MCF 10A (cell line): ENCODE measurements at places on chromosomes 3 and 15. TPM values are rescaled to one million over a fixed set of nuclear protein-coding genes. Genes with fewer than 3 reads are reported as not detected.

The KNL1 gene
- total RNA-seq = 7.9 and 11.4 TPM in 2 replicates

The GALNT15 gene
- total RNA-seq = 3.0 and 10.2 TPM in 2 replicates

The PEX11A gene
- total RNA-seq = 3.4 and 3.9 TPM in 2 replicates

The ISLR2 gene
- not detected in 2 replicates for total RNA-seq

The CCNB2 gene
- 25.7 and 54.1 TPM in 2 replicates for total RNA-seq

The SNRK gene
- 16.6 and 18.0 TPM in 2 replicates for total RNA-seq

The CYP8B1 gene
- not detected in 2 replicates for total RNA-seq

The CCDC33 gene
- not detected in 2 replicates for total RNA-seq

The TTLL3 gene
- 14.6 and 16.6 TPM in 2 replicates for total RNA-seq

The NPAP1 gene
- total RNA-seq = not detected in 2 replicates

The PLCB2 gene
- 0.15 and 0.84 TPM in 2 replicates for total RNA-seq

DNA sequence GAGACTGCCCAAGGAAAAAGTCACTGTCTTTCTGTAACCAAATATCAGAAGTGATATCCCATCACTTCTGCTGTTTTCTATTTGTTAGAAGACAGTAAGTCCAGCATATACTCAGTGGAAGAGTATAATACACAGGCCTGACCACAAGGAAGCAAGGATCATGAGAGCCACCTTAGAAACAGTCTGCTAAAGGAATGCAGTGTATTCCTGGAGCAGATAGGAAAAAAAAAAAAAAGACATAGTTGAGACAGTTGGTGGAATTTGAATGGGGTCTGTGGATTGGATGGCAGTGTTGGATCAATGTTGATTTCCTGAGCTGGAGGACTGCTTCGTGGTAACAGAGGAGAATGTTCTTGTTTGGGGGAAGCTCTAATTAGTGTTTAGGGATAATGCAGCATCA lies 26.5 kb upstream of the FBXL2 start:
- no peak overlapping the region for H3K27ac ChIP-seq
- peaks cover 18% of the 10 kb centered on the region for H3K27me3 ChIP-seq

DNA sequence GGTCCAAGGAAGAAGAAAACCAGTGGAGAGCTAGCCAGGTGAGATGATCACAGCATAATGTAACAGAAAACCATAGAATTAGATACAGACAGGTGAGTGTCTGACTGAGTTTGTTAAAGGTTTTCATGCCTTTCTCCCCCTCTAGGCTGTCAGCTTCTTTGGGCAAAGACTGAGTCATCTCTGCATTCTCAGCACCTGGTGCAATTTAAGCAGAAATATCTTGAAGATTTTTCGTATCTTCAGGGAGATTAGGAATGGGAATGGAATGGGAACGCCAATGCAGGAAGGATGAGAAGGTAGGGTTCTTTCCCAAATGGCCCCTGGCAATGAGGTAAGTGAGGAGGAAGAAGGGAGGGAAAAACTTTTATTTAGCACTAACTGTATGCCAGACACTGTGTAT lies 122.0 kb upstream of the SLC7A14 start:
- peaks cover 19% of the 10 kb centered on the region for H3K4me1 ChIP-seq
- no peak overlapping the region for H3K27ac ChIP-seq
- no peaks in the 10 kb centered on the region for H3K27me3 ChIP-seq
- H3K4me3 ChIP-seq = no peak overlapping the region

- no peaks in the 10 kb centered on the region for H3K36me3 ChIP-seq
- H3K27ac ChIP-seq = no peak overlapping the region
- H3K4me3 ChIP-seq = no peak overlapping the region
- H3K4me1 ChIP-seq = peaks cover 5% of the 10 kb centered on the region
- no peaks in the 10 kb centered on the region for H3K27me3 ChIP-seq
These were observed 465.1 kb upstream of the CFAP20DC start for GRCh38 chr3:59514865-59515482.

GRCh38 chr3:179046497-179047353 lies 24.9 kb downstream of the ZMAT3 start:
- no peak overlapping the region for H3K27ac ChIP-seq
- H3K4me1 ChIP-seq = peaks cover 27% of the 10 kb centered on the region
- DNase-seq = no peak
- peaks cover 44% of the 10 kb centered on the region for H3K36me3 ChIP-seq
- no peaks in the 10 kb centered on the region for H3K27me3 ChIP-seq
- no peak overlapping the region for H3K4me3 ChIP-seq

DNA sequence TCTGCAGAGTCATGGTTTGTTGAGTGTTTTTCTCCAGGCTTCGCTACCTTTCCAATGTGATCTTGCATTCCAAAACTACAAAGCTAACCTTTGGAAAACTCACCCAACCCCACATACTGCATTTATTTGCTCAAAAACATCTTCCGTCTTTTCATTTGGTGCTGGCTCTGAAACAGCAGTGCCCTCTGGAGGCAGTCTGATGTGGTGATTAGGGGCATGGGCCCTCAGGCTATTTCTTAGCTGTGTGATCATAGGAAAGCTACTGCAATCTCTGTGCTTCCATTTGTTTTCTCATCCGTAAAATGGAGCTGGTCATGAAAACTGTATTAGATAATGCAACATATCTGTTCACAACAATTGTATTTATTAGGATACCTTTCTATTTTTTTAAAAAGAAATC lies 47.0 kb downstream of the MTHFS start:
- H3K4me3 ChIP-seq = no peak overlapping the region
- DNase-seq = peak; percentile 51
- no peaks in the 10 kb centered on the region for H3K27me3 ChIP-seq
- peaks cover 12% of the 10 kb centered on the region for H3K36me3 ChIP-seq

GRCh38 chr15:33188641-33189257 lies 5.8 kb downstream of the FMN1 start:
- H3K4me3 ChIP-seq = no peak overlapping the region
- H3K4me1 ChIP-seq = no peaks in the 10 kb centered on the region
- no peak overlapping the region for H3K27ac ChIP-seq
- H3K27me3 ChIP-seq = peaks cover 17% of the 10 kb centered on the region
- no peaks in the 10 kb centered on the region for H3K36me3 ChIP-seq

DNA sequence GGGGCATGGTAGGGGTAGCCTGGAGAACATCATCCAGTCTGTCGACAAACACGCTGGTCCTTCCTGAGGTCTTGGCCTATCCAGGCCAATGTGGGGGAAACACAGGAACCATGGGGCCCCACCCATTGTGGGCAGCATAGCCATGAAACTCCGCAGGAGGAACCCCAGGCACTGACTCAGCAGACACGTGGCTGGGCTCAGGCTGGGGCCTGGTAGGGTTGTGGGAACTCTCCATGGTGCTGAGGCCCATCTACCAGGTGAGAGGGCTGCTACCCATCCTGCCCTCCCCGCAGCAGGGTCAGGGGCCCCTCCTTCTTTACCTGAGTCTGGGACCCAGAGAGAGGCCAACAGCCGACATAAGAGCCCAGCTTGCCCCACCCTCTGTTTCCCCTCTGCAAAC lies 22.6 kb upstream of the CACNA2D2 start:
- no peak overlapping the region for H3K27ac ChIP-seq
- peak; percentile 71 for DNase-seq
- H3K4me1 ChIP-seq = no peaks in the 10 kb centered on the region
- no peaks in the 10 kb centered on the region for H3K36me3 ChIP-seq
- peaks cover 21% of the 10 kb centered on the region for H3K27me3 ChIP-seq
- H3K4me3 ChIP-seq = no peak overlapping the region

GRCh38 chr3:73321286-73321999 lies 260.0 kb downstream of the EBLN2 start:
- H3K36me3 ChIP-seq = no peaks in the 10 kb centered on the region
- H3K4me3 ChIP-seq = no peak overlapping the region
- H3K4me1 ChIP-seq = no peaks in the 10 kb centered on the region
- no peak for DNase-seq
- H3K27ac ChIP-seq = no peak overlapping the region

DNA sequence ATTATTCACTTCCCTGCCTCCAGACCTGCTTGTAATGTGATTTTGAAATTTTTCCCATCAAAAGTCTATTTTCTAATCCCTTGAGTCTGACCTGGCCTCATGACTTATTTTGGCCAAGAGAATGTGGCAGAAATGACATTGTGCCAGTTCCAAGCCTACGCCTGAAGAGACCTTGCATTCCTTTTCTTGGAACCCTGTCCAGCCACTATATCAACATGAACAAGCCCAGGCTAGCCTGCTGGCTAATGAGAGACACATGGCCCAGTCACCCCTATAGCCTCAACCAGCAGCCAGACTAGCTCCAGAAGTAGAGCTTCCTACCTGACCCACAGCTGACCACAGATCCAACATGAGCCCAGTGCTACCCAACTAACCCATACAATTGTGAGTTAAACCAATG lies 121.1 kb upstream of the ACP3 start:
- peak overlapping the region; percentile 14 for H3K27ac ChIP-seq
- no peaks in the 10 kb centered on the region for H3K27me3 ChIP-seq
- peaks cover 11% of the 10 kb centered on the region for H3K4me1 ChIP-seq
- H3K4me3 ChIP-seq = no peak overlapping the region

DNA sequence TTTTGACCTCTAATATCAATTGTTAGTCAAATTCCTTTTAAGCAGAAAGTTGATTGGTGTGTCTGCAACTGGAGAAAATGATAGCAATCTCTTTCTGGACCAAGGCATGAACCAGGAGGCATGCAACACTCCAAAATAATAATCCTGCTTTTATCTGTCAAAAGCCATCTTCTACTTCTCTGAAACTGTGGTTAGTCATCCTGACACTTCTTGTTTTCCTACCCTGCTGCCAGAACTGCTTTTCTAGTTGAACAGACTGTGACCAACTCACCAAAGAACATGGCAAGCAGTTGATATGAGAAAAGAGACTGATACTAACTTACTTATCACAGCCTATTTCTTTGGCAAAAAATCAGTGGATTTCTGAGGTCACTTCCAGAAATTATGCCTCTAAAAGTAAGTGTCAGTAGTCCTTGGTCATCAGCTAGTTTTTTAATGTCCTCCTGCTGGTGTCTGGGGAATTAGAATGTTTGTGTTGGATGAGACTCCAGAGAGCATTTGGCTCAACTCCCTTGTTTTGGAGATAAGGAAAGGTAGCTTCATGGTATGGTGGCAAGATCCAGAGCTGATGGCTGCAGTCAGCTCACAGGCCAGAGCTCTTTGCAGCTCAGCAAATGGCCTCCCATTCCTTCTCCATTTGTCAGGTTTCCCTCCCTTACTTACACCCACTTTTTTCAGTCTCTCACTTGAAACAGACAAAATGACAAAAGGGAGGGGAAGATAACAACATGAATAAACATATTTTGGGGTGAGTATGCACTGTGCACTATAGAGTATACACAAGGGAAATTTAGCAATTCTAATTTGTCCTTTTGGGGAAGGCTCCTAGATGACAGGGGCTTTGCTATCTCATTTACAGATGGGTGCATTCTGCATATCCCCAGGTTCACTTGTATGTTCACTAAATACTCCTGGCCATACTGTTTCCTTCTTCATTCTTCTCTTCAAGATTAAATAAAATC lies 7.0 kb downstream of the CRYGS start:
- no peak for DNase-seq
- no peak overlapping the region for H3K4me3 ChIP-seq

DNA sequence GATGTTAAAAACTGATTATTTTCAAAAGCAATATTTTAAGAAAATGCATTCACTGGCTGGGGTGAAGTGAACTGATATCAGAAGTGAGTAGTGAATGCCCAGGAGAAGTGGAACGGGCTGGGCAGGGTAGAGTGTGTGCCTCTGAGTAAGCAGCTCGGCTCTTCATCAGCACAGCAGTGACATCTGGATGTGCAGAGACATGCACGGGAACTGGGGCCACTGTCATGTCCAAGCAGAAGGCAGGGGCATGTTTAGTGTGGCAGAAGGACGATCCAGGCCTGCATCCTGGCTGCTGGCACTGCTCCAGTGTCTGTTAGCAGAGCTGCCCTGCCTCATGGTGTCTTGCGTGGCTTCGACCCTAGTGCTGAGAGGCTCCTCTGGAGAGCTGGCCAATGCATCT lies 305.6 kb upstream of the LRRFIP2 start:
- DNase-seq = no peak
- H3K27me3 ChIP-seq = peaks cover 31% of the 10 kb centered on the region
- H3K4me3 ChIP-seq = no peak overlapping the region
- H3K4me1 ChIP-seq = no peaks in the 10 kb centered on the region
- H3K27ac ChIP-seq = no peak overlapping the region

- no peaks in the 10 kb centered on the region for H3K27me3 ChIP-seq
- H3K27ac ChIP-seq = no peak overlapping the region
- no peaks in the 10 kb centered on the region for H3K4me1 ChIP-seq
- no peak overlapping the region for H3K4me3 ChIP-seq
- H3K36me3 ChIP-seq = no peaks in the 10 kb centered on the region
These were observed 619.0 kb downstream of the TBL1XR1 start for GRCh38 chr3:176578316-176578715.

- no peaks in the 10 kb centered on the region for H3K27me3 ChIP-seq
- H3K27ac ChIP-seq = no peak overlapping the region
These were observed 1355.9 kb downstream of the SI start for GRCh38 chr3:163722405-163722804.

DNA sequence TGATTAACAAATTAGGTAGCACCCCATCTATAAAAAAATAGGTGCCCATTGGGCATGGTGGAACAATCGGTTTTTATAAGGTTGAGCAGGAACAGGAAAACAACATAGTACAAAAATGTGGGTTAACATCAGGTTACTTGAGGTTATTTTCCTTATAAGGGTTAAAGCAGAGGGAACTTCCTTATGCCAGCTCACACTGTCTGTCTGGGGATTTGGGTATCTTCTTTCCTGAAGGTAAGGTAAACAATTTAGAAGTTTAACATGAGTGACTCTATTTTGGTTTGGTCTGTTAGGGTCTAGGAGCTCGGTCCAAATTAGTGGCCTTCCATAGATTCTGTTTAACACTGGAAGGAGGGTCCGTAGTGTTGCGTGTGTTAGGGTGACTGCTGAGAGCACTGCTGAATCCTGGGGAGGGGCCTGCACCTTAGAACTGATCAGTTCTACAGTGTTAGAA lies 14.7 kb downstream of the CHD2 start:
- peak; percentile 20 for DNase-seq
- H3K4me3 ChIP-seq = peak overlapping the region; percentile 24
- H3K27me3 ChIP-seq = no peaks in the 10 kb centered on the region
- peak overlapping the region; percentile 95 for H3K27ac ChIP-seq

GRCh38 chr3:183502237-183503181 lies 53.0 kb downstream of the KLHL6 start:
- H3K4me3 ChIP-seq = no peak overlapping the region
- H3K27ac ChIP-seq = no peak overlapping the region
- H3K36me3 ChIP-seq = no peaks in the 10 kb centered on the region
- H3K27me3 ChIP-seq = no peaks in the 10 kb centered on the region

- DNase-seq = peak; percentile 69
- no peak overlapping the region for H3K4me3 ChIP-seq
- no peaks in the 10 kb centered on the region for H3K4me1 ChIP-seq
- no peaks in the 10 kb centered on the region for H3K27me3 ChIP-seq
- H3K36me3 ChIP-seq = no peaks in the 10 kb centered on the region
- H3K27ac ChIP-seq = no peak overlapping the region
These were observed 260.4 kb upstream of the P2RY1 start for GRCh38 chr3:152574461-152575079.

GRCh38 chr15:94070356-94071295 lies 160.7 kb upstream of the MCTP2 start:
- H3K4me1 ChIP-seq = peaks cover under 1% of the 10 kb centered on the region
- H3K36me3 ChIP-seq = no peaks in the 10 kb centered on the region
- no peak overlapping the region for H3K27ac ChIP-seq
- no peak overlapping the region for H3K4me3 ChIP-seq
- DNase-seq = no peak
- no peaks in the 10 kb centered on the region for H3K27me3 ChIP-seq

- H3K27ac ChIP-seq = no peak overlapping the region
- no peaks in the 10 kb centered on the region for H3K36me3 ChIP-seq
- H3K4me1 ChIP-seq = no peaks in the 10 kb centered on the region
These were observed 29.2 kb downstream of the LRRK1 start for GRCh38 chr15:100948430-100948762.
